ENCODE measurements at places on chromosomes 1 and 21.
A peak's percentile ranks its signal among the peaks of the same experiment; 100 is the strongest.

DNA sequence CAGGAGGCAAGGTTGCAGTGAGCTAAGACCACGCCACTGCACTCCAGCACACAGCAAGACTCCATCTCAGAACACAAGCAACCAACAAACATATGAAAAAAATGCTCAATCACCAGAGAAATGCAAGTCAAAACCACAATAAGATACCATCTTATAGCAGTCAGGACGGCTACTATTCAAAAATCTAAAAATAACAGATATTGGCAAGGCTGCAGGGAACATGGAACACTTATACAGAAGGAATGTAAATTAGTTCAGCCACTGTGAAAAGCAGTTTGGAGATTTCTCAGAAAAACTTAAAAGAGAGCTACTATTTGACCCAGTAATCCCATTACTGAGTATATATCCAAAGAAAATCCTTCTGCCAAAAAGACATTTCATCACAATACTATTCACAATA, 27.6 kb upstream of the POGK start:
- peak; percentile 86 for DNase-seq

DNA sequence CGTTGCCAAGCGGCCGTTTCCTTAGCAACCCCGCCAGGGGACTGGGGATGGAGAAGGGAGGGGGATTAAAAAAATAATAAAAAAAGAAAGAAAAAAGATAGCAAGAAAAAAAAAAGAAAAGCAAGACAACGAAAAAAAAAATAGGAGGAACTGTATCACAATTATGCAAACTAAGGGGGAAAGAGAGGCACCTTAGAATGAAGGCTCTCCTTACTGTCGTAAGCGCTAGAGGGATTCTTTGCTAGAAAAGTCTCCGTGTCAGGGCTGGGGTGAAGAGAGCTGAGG, 625 bp upstream of the NEGR1 start:
- no peak for DNase-seq

DNA sequence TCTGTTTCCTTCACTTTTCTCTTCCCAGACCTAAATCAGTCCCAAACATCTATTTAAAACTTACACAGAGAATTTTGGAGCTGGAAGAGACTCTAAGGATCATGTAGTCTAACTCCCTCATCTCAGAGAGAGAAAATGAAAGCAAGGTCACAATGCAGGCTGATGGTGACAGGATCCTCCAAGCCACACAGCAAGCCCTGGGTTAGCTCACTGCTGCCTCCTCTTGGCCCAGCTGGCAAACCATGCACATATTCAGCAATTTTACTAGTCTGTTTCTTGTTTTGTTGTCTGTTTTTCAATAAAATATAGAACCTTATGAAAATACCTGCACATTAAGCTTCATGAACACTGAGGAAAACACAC, 27.7 kb upstream of the LY9 start:
- peak; percentile 3 for DNase-seq

GRCh38 chr1:101235216-101235695, 1.6 kb upstream of the S1PR1 start:
- no peak for DNase-seq

DNA sequence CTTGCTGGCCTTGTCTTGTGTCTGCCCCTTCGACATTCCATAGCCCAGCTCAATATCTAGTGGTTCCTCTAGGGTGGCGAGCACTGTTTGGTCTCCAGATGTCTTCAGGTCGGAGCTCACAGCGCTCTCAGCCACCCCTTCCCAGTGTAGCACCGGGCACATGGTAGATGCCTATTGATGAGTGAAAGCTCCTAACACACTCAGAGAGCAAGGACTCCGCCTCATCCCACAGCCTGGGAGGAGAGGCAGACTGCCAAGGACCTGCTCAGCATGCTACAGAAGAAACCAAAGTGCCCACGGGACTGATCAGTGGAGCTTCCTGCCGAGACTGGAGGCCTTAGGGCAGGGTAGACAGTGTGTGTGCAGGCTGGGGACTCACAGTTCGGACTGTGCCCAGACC, 10.9 kb downstream of the PCSK9 start:
- DNase-seq: peak; percentile 58

GRCh38 chr1:184296466-184297243, 90.2 kb upstream of the C1orf21 start:
- DNase-seq: peak; percentile 94

DNA sequence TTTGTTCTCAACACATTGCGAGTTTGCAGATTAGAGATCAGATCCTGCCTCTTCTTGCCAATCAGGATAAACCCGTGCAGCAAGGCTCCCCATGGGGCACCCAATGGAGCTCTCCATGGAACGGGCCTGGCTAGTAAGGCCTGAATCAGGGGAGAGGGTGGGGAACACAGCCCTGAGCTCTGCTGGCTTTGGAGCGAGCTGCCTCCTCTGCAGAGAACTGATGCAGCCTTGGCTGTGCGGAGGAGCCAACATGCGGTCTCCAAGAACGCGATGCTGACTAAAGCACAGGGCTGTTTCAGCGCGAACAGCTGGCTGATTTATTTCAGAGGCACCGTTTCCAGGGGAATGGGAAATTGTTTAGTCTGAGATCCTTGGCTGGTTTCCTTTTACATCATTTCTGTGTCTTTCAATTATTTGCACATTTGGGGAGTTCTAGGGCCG, 139.7 kb downstream of the TSEN15 start:
- DNase-seq: peak; percentile 96

DNA sequence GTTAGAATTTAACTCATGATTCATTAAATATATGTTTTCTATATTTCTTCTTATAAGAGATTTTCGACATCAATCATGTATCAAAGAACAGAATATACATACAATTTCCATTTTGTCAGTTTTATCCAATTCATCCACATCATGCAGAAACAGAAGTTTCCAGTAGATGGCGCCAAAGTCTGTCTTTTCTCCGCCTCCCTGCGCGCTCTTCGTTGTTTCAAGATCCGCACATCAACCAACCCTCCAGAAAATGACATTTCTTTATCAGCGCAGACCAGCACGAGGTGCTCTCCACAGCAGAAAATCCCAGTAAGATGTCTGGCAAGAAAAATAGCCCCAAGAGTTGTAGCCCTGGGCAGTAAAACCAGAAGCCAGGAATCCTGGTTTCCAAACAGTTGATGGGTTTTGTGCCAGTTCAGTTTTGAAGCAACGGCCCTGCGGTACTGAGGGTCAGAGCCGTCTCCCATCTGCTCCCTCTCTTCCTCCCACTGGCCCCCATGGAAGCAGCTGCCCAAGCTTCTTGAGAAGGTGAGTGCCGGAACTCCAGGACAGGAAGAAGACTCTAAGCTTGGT, 38.6 kb upstream of the GPR137B start:
- peak; percentile 44 for DNase-seq

DNA sequence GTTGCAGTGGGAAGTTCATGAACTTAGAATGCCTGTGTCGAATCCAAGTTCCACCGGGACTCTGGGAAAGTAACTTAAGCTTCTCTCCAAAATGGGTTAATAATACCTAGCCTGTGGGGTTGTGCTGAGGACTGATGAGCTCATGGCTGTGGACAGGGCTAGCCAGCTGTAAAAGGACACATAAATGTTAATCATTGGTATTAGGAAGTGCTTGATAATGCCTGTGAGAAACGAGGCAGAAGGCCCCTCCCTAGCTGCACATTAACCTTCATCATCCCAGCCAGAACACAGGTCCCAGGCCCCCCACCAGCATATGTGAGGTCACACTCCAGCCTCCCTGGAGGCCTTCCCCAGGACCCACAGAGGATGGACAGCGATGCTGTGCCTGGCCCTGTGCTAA, 789 bp upstream of the GJB4 start:
- DNase-seq: no peak
